PC-3 (cell line): ENCODE measurements at places on chromosomes 4 and X. TPM values are rescaled to one million over a fixed set of nuclear protein-coding genes. Genes with fewer than 3 reads are reported as not detected.
A peak's percentile ranks its signal among the peaks of the same experiment; 100 is the strongest.

- H3K27ac ChIP-seq: no peak overlapping the region
- H3K4me3 ChIP-seq: no peak overlapping the region
- no peaks in the 10 kb centered on the region for H3K4me1 ChIP-seq
- peaks cover 8% of the 10 kb centered on the region; the same call in 1 of the 2 replicates for H3K27me3 ChIP-seq
- no peak for DNase-seq
These were observed 91.6 kb upstream of the NMU start for GRCh38 chr4:55727746-55728145.

DNA sequence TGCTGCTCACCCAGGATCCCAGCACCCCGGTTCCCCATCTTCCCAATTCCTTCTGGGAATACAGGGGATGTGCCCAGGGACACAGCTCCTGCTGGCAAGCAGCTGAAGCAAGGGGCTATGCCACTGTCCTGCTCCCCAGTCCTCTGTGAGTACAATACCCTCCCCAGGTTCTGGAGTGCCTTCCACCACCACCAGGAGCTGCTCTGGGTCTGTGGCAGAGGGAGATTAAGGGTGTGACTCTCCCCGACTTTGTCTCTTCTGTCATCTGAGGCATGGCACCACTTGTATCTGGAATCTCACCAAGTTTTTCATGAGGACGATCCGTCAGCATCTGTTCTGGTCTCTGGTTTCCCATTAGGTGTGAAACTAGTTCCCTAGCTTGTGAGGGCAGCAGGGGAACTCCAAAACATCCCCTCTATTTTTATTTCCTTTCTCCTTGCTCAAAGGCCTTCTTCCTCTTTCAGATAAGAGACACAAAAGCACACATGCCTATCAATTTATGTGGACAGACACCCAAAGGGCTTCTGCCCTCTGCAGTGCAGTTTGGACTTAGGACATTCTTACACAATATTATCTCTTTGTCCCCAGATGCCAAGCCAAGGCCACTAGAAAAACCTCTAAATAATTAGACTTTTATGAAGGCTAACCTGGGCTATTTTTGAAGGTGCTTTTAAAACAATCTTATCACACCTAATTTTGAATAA is 26.8 kb downstream of the MGST2 start:
- H3K4me1 ChIP-seq: no peaks in the 10 kb centered on the region
- H3K36me3 ChIP-seq: peaks cover 6% of the 10 kb centered on the region
- DNase-seq: no peak
- no peak overlapping the region for H3K27ac ChIP-seq
- no peaks in the 10 kb centered on the region for H3K27me3 ChIP-seq

DNA sequence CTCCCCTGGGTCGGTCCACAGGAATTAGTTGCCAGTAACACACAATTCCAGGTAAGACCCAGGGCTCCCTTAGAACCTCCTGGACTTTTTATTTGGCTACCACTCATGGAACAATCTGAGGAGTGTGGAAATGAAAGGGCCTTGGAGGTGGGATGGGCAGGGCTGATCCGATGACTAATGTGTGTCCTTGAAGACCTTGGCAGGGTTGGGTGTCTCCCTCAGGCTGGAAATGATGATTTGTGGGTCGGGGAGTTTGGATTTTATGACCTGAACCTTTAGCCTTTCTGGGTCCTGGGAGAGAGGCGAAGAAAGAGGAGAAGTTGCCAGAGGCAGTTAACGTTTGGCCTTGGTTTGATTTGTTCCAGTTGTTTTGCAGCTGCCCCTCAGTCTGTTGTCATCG is 425.0 kb downstream of the MID1IP1 start:
- DNase-seq: no peak
- no peak overlapping the region for H3K4me3 ChIP-seq
- H3K27me3 ChIP-seq: no peaks in the 10 kb centered on the region
- no peaks in the 10 kb centered on the region for H3K36me3 ChIP-seq
- no peaks in the 10 kb centered on the region for H3K4me1 ChIP-seq

DNA sequence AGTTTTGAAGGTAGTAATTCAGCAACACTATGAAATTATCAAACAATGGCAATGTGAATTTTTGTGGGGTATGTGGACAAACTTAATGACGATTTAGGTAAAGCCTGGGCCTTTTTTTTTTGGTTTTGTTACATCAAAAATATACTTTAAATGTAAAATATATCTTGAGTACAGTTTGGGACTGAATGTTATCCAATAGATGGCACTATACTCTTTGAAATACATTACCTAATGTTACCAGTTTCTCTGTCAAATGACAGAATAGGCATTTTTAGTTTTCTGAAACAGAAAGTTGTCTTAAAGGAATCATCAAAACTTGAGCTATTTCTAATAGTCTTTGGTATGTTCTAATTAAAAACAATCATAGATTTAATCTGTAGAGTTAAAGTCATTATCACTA is 1651.9 kb downstream of the C4orf33 start:
- no peaks in the 10 kb centered on the region for H3K27me3 ChIP-seq
- H3K36me3 ChIP-seq: no peaks in the 10 kb centered on the region
- H3K4me3 ChIP-seq: no peak overlapping the region
- DNase-seq: peak; percentile 13
- H3K4me1 ChIP-seq: no peaks in the 10 kb centered on the region

GRCh38 chr4:76585272-76585671 is 150.2 kb downstream of the SHROOM3 start:
- peak overlapping the region; percentile 76; the same call in 1 of the 2 replicates for H3K4me3 ChIP-seq
- H3K36me3 ChIP-seq: no peaks in the 10 kb centered on the region
- peaks cover 31% of the 10 kb centered on the region for H3K4me1 ChIP-seq
- H3K27ac ChIP-seq: peak overlapping the region; percentile 45; the same call in 1 of the 2 replicates

- H3K27ac ChIP-seq: no peak overlapping the region
- H3K36me3 ChIP-seq: no peaks in the 10 kb centered on the region
- no peaks in the 10 kb centered on the region for H3K27me3 ChIP-seq
- H3K4me3 ChIP-seq: no peak overlapping the region
- H3K4me1 ChIP-seq: no peaks in the 10 kb centered on the region
These were observed 326.4 kb downstream of the SLITRK2 start for GRCh38 chrX:146144039-146144438.

DNA sequence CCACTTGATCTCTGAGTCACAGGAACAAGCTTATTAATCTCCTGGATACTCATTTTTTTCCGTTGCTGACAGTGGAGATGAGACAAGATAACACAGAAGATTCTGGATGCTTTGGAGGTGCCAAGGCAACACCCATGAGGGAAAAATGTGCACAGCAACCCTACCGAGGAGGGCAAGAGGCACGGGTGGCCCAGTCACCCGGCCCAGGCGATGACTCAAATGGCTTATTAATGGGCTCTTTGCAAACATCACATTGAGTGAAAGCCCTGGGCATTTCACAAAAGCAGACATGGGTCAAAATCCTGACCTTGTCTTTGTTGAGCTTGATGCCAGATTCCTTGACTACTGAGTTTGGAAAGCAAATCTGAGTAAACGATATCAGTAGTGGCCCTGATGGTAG is 315.1 kb downstream of the STK32B start:
- H3K27ac ChIP-seq: peak overlapping the region; percentile 100
- H3K4me3 ChIP-seq: no peak overlapping the region
- H3K27me3 ChIP-seq: no peaks in the 10 kb centered on the region
- H3K36me3 ChIP-seq: no peaks in the 10 kb centered on the region

DNA sequence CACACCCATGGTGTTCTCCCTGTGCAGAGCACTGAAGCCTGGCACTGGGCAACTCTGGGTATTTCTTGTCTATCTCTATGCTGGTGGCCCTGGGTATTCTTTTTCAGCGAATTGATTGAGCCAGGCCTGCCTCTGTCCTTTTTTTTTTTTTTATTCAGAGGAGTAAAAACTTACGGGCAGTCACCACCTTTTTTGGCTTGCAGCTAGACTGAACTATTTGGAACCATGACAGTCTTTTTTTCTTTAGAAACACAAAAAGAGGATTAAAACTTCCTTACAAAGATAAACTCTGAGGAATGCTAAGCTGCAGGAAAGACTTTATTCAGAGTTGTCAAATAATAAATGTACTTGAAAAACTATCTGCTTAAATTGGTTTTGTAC is 119.2 kb upstream of the STIM2 start:
- no peak overlapping the region for H3K27ac ChIP-seq
- H3K27me3 ChIP-seq: no peaks in the 10 kb centered on the region
- H3K4me3 ChIP-seq: no peak overlapping the region
- H3K36me3 ChIP-seq: no peaks in the 10 kb centered on the region
- no peak for DNase-seq
- no peaks in the 10 kb centered on the region for H3K4me1 ChIP-seq

DNA sequence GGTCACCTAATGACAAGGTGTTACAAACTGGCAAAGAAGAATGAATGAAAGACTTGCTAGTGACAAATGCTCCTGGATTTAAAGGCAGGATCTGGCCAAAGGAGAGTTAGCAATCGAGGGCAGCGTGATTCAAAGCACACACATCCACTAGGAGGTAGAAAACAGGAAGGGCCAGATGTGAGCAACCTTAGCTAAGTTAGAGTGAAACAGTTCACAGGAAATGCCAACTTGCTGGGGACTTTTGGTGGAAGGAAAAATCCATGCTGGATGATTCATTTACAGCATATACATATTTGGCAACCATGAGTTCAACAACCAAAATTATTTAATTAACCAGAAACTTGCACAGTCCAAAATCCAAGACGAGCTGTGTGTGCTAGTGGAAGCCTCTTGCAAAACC is 276.9 kb downstream of the PTTG2 start:
- H3K27ac ChIP-seq: peak overlapping the region; percentile 51
- H3K4me1 ChIP-seq: peaks cover 12% of the 10 kb centered on the region
- peak; percentile 80 for DNase-seq
- no peaks in the 10 kb centered on the region; the same call in 1 of the 2 replicates for H3K36me3 ChIP-seq
- H3K27me3 ChIP-seq: no peaks in the 10 kb centered on the region

- no peak overlapping the region for H3K4me3 ChIP-seq
- H3K27ac ChIP-seq: no peak overlapping the region
- H3K4me1 ChIP-seq: no peaks in the 10 kb centered on the region; the same call in 1 of the 2 replicates
- DNase-seq: no peak
- H3K36me3 ChIP-seq: no peaks in the 10 kb centered on the region; the same call in 1 of the 2 replicates
These were observed 137.3 kb upstream of the ANXA10 start for GRCh38 chr4:167955006-167955405.

DNA sequence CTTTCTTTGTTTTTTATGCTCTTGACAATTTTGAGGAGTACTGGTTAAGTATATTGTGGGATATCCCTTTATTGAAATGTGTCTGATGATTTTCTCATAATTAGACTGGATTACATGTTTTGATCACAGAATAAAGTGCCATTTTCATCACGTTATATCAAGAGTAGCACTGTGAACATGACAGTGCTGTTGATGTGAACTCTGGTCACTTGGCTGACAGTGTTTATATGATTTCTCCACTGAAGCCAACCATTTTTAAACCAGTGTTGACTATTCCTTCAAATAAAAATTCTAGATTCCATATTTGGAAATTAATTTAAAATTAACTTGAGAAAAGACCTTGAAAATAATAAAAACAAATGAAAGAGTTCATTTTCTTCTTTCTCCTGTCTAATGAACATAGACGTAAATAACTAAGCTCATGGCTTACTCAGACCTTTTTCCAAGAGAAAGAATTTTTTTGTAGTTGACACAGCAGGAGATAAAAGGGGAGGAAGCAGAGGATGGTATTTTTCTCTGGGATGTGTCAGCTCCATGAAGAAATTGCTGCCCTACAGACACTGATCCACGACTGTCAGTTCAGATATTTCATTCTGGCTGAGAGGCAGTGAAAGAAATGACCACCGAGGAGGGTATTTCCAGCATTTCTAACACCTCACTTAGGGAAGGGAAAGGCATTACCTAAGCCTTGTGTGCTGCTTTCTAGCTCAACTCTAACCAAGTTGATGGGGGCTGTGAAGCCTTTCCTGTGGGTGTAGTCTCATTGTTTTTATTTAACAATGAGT is 150.9 kb upstream of the ANK2 start:
- no peaks in the 10 kb centered on the region for H3K36me3 ChIP-seq
- peaks cover 36% of the 10 kb centered on the region for H3K27me3 ChIP-seq
- no peak overlapping the region for H3K4me3 ChIP-seq
- no peak for DNase-seq
- no peak overlapping the region for H3K27ac ChIP-seq

DNA sequence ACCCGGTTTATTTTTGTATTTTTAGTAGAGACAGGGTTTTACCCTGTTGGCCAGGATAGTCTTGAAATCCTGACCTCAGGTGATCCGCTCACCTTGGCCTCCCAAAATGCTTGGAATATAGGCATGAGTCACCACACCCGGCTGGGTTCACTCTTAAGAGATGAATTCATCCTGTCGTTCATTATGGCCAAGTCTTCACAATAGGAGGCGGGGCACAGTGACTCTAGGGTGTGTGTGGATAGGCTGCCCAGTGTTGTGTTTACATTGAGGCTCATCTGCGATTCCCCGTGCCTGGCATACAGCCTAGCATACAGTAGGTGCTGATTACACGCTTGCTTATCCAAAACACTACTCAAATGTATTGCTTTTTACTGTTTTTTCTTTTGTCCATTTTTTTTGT is 41.3 kb upstream of the IGFBP7 start:
- H3K36me3 ChIP-seq: no peaks in the 10 kb centered on the region
- no peak overlapping the region for H3K4me3 ChIP-seq
- H3K4me1 ChIP-seq: peaks cover 19% of the 10 kb centered on the region
- peak; percentile 91 for DNase-seq
- H3K27ac ChIP-seq: no peak overlapping the region

DNA sequence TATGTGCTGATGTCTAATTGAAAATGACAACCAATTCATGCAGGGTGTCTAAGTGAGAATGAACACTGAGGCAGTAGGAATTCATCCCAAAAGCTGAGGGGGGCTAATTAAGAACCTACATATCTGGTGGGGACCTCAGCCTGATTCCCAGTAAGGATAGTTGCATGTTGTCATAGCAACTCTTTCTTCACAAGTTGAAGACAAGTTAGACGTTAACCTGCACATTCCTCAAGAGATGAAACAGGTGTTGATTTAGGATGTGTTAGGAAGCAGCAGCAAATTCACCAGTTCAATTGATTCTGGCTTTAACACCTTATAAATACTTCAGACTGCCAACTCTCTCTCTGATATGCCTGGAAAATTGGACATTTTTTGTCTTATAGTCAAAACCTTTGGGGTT is 7.3 kb downstream of the FNIP2 start:
- H3K4me1 ChIP-seq: peaks cover 21% of the 10 kb centered on the region
- H3K4me3 ChIP-seq: no peak overlapping the region
- no peak overlapping the region for H3K27ac ChIP-seq
- no peak for DNase-seq
- no peaks in the 10 kb centered on the region for H3K36me3 ChIP-seq

DNA sequence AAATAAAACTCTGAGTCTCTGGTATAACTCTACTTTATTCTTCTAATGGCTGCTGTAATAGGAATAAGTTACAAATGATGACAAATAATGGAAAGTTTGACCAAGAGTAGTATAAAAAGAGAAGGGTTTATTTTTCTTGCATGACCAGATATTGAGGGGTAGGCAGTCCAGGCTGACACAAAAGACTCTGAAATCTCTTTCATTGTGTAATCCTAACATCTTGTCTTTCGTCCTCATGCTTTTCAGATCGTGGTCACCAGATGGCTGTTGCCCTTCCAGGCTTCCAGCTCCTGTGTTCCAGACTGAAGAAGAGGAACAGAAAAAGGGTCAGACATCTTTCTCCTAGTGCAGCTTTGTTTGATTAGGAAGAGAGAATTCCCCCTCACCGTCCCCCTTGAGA is 176.9 kb upstream of the GK2 start:
- H3K4me3 ChIP-seq: no peak overlapping the region
- no peaks in the 10 kb centered on the region for H3K4me1 ChIP-seq
- no peaks in the 10 kb centered on the region for H3K36me3 ChIP-seq
- H3K27ac ChIP-seq: no peak overlapping the region

GRCh38 chr4:26105815-26106699 is 192.0 kb downstream of the SMIM20 start:
- peaks cover 10% of the 10 kb centered on the region for H3K4me1 ChIP-seq
- no peaks in the 10 kb centered on the region for H3K27me3 ChIP-seq

GRCh38 chr4:7120341-7120740 is 52.5 kb upstream of the GRPEL1 start:
- H3K27ac ChIP-seq: no peak overlapping the region
- no peak overlapping the region for H3K4me3 ChIP-seq
- H3K4me1 ChIP-seq: peaks cover 8% of the 10 kb centered on the region
- no peaks in the 10 kb centered on the region for H3K27me3 ChIP-seq

ZFYVE28 gene
- total RNA-seq: 6.3 and 8.0 TPM in 2 replicates

AMBN gene
- total RNA-seq: not detected in 2 replicates

TKTL2 gene
- total RNA-seq: not detected in 2 replicates

FDCSP gene
- not detected in 2 replicates for total RNA-seq
